ENCODE measurements at places on chromosomes 12 and 14.

DNA sequence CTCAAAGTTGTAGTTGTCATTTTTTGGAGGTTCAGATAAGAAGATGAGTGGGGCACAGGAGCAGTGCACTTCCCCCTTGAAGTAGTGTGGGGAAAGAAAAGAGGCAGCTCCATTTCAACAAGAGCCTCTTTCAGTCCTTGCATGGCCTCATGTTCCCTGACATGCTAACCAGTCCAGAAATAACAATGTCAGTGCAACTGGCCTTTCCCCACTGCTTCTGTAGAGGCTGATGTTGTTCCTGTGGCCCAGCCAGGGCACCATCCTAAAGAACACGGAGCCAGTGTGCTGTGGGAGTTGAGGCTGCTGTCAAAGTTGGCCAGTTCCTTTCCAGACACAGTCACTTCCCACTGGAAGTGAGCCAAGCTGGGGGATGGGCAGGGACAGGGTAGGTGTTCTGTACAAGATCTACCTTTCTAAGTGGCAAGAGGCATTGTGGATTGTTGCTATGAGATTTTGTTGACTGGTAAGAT is 77.7 kb upstream of the SLC38A2 start:
- no peak for DNase-seq

DNA sequence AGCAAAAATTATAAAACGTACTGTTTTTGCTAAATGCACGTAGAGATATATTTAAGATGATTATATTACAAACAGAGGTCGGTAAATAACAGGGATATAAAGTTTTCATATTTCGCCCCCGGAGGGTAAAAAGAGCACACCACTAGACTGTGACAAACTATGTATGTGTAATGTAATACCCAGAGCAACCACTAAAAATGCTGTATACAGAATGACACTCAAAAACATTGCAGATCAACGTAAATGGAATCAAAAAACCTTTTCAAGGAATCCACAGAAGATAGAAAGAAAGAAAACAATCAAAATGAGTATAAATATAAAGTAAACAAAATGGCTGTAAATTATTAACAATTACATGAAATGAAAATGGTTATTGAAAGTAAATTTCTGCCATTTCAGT is 37.6 kb upstream of the PRB4 start:
- no peak for DNase-seq

GRCh38 chr12:49870501-49871262 is 27.8 kb upstream of the BCDIN3D start:
- DNase-seq = no peak

GRCh38 chr14:24273422-24273998 is 2.1 kb upstream of the RABGGTA start:
- DNase-seq = no peak

GRCh38 chr12:49642370-49642802 is 19.0 kb downstream of the PRPF40B start:
- no peak for DNase-seq

- no peak for DNase-seq
These were observed 113.6 kb downstream of the CHST11 start for GRCh38 chr12:104570174-104570907.

GRCh38 chr12:15477761-15478160 is 155.5 kb downstream of the PTPRO start:
- no peak for DNase-seq

GRCh38 chr12:122850695-122851350 is 15.6 kb downstream of the HIP1R start:
- DNase-seq = no peak

DNA sequence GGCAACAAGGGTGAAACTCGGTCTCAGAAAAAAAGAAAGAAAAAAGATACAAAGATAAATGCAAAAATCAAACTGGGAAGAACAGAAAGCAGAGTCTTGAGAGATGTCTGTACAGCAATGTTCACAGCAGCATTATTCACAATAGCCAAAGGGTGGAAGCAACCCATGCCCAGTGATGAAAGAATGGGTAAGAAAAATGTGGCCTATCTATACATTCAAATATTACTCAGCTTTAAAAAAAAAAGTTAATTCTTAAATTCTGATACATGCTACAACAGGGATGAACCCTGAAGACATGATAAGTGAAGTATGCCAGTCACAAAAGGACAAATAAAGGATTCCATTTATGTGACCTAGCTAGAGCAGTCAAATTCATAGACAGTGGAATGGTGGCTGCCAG is 33.7 kb downstream of the SPPL3 start:
- no peak for DNase-seq

GRCh38 chr14:105859717-105860614 is 333.6 kb downstream of the TMEM121 start:
- no peak for DNase-seq

DNA sequence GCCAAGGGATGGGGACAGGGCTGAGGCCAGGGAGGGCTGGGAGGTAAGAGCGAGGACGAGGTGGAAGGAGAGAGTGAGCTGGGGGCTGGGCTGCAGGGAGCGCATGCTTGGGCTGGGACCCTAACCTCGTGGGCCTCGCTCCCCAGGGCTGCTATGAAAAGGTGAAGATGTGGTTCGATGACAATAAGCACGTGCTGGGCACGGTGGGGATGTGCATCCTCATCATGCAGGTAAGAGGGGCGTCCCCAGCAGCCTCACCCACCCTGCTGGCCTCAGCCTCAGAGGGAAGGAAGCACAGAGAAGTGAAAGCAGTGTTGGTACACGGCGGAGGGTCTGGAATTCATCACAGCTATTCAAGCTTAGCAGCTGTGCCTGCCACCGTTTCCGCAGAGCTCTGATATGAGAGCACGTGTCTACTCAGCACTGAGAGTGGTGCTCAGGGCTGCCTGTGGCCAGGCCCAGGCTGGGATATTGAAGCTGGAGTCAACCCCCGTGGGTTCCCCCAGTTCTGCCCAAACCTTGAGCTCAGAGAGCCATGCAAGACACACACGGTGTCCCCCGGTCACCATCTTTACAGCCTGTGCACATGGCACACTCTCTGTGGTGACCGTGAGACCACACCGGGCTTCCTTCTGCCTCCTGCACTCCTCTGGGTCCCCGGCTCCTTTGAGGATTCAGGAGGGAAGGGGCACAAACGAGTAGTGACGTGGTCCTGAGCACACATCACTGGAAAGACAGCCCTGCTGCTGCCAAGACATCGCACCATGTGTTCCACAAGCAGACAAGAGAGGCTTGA is 204.6 kb downstream of the TSPAN9 start:
- DNase-seq = no peak

DNA sequence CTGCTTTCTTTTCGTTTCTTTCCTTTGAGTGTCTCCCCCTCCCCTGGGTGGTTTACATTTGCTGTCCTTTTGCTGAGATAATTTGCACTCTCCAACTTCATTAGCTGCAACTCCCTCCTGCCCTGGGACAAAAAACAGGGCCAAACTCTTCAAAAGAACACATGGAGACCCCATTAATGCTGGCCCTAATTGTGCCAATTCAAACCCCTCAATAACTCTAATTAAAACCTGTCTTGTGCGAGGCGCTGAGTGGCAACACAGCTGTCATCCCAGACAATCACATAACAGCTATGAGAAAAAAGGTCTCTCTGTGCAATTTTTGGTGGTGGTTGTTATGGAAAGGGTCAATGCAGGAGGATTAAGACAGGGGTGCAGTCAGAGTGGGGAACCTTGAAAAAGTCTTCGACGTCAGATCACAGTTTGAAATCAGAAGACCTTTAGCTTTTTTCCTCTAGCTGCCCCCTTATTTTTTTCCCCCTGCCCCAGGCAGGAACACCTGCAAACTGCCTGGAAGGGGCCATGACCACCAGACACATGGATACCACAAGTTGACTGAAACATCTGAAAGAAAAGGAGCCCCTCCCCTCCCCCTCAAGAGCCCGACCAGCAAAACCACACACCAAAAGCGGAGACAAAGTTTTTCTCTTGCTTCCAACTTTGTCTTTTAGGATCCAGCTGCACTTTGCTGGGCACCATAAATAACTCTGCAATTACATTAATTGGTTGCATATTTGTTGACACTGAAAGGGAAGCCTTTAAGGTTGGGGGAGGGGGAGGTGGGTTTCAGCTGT is 26.5 kb upstream of the SMOC1 start:
- DNase-seq = no peak

DNA sequence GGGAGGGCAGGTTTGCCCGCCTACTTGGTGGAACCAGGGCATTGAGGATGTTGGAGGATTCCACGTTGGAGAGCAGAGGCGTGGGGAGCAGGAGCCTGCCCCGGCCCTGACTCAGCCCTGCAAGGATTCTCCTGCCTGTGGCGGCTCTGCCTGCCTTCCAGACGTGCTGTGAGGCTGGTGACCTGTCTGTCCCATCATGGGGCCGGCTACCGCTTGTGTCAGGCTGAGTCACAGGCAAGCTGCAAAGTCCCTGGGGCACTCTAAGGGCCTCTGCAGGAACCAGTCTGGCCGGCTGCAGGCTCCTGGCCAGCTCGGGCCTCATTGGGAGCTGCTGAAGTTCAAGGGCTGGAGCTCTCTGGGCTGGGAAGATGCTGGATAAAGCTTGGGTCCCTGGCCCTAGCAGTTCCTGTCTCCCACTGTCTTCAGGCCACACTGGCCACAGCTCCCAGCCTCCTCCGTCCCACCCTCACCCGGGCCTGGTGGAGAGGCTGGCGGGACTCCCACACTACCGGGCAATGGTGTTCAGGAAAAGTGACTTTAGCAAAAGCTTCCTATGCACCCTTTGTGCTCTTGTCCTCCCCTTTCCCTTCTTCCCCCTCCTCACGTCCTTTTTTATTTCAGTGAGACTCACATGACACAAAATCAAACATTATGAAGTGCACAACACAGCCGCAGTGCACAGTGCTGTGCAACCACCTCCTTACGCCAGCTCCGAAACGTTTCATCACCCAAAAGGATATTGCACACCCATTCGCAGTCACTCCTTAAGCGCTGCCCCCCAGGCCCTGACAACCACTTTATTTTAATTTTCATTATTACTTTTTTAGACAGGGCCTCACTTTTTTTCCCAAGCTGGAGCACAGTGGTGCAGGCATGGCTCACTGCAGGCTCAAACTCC is 22.0 kb upstream of the ULK1 start:
- peak; percentile 65 for DNase-seq

DNA sequence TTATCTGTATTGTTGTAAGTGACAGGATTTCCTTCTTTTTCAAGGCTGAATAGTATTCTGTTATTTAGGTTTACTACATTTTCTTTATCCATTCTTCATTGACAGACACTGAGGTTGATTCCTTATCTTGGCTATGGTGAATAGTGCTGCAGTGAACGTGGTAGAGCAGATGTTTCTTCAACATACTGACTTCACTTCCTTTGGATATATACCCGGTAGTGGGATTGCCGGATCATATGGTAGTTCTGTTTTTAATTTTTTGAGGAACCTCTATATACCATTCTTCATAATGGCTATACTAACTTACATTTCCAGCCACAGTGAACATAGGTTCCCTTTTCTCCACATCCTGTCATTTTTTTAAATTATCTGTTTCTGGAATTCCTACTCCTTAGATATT is 21.8 kb downstream of the DERA start:
- no peak for DNase-seq

DNA sequence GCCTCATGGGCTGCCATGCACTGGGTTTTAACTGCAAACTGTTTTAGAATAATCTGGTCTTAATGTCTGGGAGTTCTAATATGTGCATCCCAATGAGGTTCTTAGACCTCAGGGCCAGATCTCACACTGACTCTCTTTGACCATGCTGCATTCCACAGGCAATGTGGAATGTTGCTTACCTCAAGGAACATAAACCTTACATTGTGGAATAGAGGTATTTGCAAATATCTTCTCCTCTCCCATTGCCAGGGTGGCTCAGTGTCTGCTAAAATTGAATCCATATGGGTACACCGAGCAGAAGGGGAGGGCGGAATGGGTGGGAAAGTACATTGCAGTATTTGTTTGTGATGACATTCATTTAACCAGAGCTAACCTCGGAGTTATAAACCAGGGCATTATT is 78.6 kb downstream of the CHST11 start:
- peak; percentile 95 for DNase-seq

GRCh38 chr12:92439420-92439805 is 263.4 kb upstream of the PLEKHG7 start:
- peak; percentile 45 for DNase-seq

DNA sequence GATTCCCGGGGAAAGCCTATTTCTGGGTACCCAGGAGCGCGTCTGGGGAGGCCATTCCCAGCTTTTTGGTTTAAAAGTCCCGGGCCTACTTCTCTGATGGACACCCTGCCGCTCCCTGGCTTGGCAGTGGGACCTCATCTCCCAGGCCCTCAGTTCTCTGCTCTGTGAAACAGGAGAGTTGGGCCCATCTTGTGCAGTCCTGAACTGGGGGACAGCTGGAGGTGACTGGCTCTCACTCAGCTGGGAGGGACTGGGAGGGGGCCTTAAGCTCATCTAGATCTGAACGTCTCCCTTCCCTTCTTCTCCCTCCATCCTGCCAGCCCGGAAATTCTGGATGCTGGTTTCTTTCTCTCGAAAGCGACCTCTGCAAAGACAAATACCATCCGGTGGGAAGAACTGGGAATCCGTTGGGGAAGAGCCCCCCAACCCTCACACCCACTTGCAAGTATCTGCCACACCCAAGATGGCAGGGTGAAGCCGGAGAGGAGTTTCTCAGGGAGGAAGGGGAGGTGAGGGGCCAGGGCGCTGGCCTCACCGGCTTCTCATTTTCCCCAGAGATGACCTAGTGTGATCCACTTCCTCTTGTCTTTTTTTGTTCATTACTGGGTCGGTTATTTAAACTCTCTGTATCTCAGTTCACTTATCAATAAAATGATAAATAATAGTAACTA is 1.4 kb downstream of the RIN3 start:
- no peak for DNase-seq

GRCh38 chr12:77107121-77107520 is 41.8 kb upstream of the E2F7 start:
- no peak for DNase-seq

GRCh38 chr12:57657744-57658143 is 24.7 kb upstream of the B4GALNT1 start:
- DNase-seq = peak; percentile 11

DNA sequence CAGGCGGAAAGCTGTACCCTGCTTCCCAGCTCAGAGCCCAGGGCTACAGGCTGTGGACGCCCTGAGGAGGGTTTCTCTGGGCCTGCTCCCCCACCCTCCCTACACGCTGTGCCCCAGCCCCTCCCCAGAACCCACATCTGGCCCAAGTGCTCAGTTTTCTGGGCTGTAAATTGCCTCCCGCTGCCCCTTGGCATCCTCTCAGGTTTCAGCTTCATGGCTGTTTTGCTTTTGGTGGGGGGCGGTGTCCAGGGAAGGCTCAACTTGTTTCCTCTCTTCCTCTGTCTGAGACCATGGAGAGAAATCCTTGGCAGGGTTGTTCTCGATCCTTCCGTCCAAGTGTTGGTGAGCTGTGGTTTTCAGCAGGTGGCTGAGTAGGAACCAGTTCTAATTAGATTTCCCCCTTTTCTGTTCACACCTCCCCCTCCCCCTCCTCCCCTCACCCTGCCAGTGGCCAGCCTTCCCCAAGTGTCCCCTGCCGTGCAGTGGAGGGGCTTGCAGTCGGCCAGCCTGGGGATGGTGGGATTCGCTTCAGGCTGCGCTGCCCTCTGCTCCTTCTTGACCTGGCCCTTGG is 61.8 kb downstream of the TSPAN9 start:
- no peak for DNase-seq

DNA sequence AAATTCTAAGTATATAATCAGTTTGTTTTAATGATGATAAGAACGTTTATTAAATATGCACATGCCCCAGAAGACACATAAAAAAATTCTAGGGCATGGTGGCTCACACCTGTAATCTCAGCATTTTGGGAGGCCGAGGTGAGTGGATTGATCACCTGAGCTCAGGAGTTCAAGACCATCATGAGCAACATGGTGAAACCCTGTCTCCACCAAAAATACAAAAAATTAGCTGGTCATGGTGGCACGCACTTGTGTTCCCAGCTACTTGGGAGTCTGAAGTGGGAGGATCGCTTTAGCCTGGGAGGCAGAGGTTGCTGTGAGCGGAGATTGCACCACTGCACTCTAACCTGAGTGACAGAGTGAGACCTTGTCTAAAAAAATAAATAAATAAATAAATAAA is 4.0 kb downstream of the CD69 start:
- no peak for DNase-seq
